Skeletal muscle cell (primary cell): ENCODE measurements at places on chromosomes 2 and 18.

GRCh38 chr2:85445316-85446295, 27.1 kb downstream of the SH2D6 start:
- no peak for DNase-seq

GRCh38 chr2:74391209-74391579, 11.1 kb upstream of the DCTN1 start:
- DNase-seq: no peak

DNA sequence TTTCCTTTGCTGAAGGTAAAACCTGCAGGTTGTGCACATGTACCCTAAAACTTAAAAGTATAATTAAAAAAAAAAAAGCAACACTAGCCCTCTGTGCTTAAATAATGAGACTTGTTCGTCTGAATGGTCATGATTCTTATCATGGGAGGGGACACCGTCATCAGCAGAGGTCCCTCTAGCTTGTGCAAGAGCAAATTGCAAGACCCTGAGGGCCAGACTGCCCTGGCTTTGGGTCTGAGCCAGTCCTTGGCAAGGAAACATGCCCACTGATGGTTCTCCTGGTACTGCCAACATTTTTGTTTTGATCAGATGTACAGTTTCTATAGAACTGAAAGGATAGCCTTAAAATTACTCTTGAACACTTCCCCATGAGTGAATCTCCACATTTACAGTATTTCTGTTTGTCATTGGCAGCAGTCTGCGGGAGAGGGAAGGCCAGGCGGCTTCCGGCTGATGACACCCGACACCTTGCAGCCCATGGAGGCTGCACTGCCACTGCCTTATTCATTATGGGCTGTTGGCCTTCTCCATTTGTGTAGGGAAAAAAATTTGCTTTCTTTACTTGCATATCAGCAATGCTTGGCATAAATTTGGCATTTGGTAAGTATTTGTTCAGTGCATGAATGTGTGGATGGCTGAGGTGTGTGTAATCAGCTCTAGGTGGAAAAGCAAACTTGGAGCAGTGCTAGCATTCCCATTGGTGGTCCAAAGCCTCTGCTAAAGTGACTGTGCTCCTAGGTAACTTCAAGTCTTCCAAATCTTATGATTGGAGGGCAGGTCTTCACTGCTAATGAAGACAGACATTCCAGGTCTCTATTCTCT, 161.6 kb upstream of the ALKAL2 start:
- no peak for DNase-seq

DNA sequence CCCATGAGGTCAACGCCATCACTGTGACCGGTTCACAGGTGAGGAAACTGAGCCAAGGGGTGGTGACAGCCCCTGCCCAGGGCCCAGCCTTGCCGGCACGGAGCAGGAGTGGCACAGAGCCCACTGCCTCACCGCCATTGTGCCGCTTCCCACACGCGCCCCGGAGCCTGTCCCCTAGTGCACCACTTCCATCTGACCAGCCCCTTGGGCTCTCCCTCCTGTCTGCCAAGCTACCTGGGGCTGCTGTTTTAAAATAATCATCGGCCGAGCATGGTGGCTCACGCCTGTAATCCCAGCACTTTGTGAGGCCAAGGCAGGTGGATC, 49.7 kb upstream of the GLI2 start:
- no peak for DNase-seq

GRCh38 chr2:36741188-36741837, 44.8 kb downstream of the VIT start:
- DNase-seq: no peak

- DNase-seq: no peak
These were observed 19.0 kb downstream of the SNED1 start for GRCh38 chr2:241017228-241017940.

DNA sequence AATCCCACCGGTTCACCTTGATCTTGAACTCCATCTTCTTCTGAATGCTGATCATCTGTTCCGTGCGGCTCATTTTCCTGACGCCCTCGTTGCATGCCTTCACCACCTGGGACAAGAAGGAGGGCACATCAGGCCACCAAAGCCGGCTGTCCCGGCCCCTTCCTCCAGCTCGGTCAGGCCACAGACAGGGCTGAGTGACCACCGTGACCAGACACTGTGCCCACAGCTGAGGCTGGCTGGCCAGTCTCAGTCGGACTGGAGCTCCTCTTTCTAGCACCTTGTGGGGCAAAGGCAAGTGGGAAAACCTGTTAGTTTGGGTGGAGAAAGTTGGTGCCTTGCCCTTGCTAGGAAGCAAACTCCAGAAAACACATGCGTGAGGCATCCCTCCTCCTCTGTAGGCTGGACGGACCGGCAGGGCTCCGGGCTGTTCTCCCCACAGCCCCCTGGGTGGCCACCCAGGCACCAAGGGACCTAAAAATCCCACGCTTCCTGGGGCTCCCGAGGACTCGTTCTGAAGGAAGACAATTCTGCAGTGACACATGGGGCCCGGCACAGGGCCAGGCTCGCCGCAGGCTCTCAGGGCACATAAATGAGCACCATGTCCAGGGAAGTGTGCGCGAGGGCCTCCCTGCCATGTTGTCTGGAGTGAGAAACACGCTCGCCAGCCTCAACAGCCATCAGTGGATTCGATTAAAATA, 15.3 kb downstream of the SNORC start:
- DNase-seq: no peak

DNA sequence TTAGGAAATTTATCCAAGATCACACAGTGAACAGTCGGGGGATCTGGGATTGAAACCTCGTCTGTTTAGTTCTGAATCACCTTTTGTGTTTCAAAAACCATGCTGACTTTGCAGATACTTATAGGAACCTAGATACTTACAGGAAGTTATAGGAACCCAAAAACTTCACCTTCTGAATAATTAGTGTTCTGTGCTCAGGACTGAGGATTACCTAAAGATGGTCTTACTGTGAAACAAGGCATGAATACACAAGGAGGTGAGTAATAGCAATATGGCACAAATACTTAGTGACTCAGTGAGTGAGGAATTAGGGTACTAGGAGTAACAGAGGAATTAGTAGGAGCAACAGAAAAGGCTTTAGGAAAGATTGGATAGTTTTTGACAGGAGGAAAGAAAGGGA, 145.5 kb downstream of the LRATD1 start:
- peak; percentile 26 for DNase-seq

GRCh38 chr2:166117491-166117890, 10.3 kb downstream of the SCN1A start:
- no peak for DNase-seq

- no peak for DNase-seq
These were observed 49.5 kb upstream of the SP3 start for GRCh38 chr2:174014699-174015070.

DNA sequence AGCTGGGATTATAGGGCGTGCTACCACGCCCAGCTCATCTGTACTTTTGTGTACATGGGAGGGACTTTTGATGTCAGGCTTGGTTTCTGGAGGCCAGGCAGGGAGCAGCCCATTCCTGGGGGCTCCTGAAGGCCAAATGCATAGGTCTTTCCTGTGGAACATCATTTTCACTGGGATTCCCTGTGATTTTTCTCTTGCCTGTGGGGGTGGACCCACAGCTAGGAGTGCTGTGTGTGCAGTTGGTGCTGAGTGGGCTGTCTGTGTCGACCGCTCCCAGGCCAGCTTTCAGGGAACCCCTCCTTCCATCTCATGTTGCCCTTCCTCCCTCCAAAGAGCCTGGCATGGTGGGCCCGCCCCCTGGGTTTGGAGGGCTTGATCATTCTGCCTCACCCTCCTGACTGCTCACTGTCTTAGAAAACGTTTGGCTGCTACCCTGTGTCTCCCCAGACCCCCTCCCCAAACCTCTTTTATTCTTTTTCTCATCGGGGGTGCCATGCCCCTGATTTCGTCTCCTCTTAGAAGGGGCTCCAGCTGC, 10.5 kb downstream of the EFHD1 start:
- DNase-seq: no peak

DNA sequence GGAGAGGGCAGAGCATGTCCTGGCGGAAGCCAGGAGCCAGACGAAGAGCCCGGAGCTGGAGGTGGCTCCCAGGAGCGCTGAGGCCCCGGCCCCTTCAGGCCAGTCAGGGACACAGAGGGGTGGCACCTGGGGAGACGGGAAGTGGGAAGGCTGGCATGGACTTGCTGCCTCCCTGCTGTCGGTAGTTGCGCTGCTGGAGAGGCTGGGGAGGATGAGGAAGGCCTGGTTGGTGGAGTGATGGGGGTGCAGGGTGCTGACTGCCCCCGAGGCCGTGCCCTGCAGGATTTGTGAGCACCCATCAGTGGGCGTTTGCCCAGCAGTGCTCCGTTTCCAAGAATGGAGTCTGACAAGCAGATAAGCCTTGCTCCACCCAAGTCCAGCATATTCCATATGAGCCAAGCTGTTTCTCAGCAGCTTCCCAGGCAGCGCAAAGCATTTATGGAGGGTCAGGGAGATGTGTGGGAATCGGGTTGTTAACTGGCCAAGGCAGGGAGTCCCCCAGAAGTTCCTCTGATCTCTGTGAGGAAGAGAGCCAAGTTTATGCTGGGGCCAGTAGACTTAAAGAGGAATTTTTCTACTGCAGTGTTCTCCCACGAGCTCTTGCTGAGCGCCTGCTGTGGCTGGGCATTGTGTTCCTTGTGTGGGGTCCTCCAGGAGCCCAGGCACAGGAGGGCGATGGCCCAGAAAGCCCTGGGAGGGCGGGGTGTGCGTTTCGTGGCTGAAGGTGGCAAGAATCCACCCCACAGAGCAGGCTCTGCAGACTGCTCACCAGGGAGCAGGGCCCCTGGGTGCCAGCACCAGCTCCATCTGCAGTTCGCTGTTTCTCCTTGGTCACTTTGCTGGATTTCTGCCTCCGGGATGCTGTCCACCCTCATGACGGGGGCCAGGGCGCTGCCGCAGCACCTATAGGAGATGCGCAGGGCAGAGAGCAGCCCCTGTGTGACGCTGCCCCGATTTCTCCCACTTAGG, 250.2 kb downstream of the ALPK2 start:
- no peak for DNase-seq

DNA sequence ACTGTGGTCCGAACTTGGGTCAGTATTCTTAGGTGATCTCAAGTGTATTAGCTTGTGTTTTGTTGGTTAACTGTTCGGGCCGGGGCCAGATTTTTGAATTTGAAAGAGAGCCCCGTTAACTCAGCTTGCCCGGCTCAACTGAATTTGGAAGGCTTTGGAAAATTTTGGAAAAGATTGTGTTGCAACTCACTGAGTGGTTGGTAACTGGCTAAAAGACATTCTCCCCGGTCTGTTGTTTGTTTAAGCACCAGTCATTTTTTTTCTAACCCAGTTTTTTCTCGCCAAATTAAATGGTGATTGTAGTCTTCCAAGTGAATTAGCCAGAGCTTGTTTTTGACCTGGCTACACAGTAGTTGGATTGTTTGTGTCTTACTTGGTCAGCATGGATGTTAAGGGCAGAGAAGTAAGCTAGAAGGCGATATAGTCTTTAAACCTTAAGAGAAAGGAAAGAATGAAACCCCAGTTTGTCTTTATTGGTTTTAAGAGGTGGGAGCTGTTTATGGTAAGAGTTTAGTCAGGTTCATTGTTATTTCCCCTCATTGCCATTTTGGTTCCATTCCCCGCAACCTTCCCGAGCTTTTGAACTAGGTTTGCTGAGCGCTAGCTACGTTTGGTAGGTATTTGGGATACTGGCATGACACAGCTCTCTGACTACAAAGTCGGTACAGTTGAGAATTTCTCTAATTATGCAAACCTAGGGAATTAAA, 2.4 kb downstream of the MAP4K4 start:
- DNase-seq: no peak

DNA sequence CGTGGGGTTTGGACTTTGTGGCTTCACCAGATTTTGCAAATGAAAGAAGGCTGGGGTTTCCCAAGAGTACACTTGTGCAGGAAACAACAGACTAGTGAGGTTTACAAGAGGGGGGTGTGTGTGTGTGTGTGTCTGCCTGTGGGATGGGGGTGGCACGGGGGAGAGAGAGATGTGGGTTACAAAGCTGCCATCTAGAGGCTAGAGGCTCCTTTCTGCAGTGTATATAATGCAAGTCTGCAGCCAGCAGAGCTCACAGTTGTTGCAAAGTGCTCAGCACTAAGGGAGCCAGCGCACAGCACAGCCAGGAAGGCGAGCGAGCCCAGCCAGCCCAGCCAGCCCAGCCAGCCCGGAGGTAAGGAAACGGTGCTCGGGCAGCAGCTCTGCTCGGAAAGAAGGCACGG, at the start of gene ACKR3:
TSS of gene ACKR3 (plus strand) at position 253 of the 401 bp plus-strand sequence. CDS start 10,641 bp downstream, outside the sequence.
- peak; percentile 34 for DNase-seq

DNA sequence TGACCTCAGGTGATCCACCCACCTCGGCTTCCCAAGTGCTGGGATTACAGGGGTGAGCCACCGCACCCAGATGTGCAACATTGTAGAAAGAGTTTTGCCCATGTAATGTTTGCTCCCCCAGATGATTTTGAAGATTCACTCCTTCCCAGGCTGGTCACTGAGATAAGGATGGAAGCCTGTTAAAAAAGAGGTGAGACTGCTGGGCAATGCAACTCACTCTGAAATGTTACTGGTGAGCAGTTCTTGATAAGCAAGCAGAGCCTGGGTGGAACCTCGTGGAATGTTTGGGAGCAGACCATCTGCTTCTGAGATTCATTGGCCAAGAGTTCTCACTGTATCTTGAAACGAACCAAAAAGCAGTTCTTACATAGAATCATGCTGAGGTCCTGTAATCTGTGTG, 19.7 kb downstream of the GRP start:
- DNase-seq: no peak

GRCh38 chr2:241797441-241798080, 11.4 kb upstream of the NEU4 start:
- DNase-seq: no peak

- DNase-seq: no peak
These were observed 41.4 kb downstream of the B4GALT6 start for GRCh38 chr18:31643003-31643402.

- DNase-seq: peak; percentile 27
These were observed 447.0 kb upstream of the ID2 start for GRCh38 chr2:8234757-8235374.

DNA sequence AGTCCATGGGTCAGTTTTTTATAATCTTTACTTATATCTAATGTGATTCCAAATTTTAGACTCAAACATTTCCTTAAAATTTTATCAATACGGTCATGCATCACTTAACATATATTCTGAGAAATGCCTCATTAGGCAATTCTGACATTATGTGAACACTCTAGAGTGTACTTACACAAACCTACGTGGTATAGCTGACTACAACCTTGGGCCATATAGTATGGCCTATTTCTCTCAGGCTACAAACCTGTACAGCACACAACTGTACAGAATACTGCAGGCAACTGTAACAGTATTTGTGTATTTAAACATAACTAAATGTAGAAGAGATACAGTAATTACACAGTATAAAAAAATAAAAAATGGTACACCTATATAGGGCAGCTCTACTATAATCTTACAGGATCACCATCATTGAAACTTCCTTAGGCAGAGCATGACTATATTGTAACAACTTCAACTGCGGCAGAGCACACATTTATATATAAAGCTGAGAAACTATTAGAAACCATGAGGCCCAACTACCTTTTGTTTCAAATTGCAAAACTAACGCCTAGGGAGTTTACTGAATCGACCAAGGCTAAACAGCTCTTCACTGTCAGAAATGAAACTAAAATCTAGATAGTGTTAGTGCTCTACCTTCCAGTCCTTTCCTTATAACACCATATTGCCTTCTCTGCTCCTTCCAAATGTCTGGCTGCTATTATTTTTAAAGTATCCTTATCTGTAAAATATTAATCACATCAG, 6.9 kb downstream of the YES1 start:
- no peak for DNase-seq
